ENCODE measurements at places on chromosomes 12 and 14. TPM values are rescaled to one million over a fixed set of nuclear protein-coding genes. Genes with fewer than 3 reads are reported as not detected.

- no peaks in the 10 kb centered on the region for H3K27me3 ChIP-seq
- DNase-seq, result no peak
- H3K36me3 ChIP-seq, result peaks cover 65% of the 10 kb centered on the region
- H3K27ac ChIP-seq, result no peak overlapping the region
These were observed 22.3 kb downstream of the IFT43 start for GRCh38 chr14:76007852-76008251.

- peaks cover 25% of the 10 kb centered on the region for H3K36me3 ChIP-seq
- H3K4me1 ChIP-seq, result peaks cover 20% of the 10 kb centered on the region
- H3K4me3 ChIP-seq, result peak overlapping the region; percentile 94
- peak overlapping the region; percentile 97 for H3K27ac ChIP-seq
- no peaks in the 10 kb centered on the region for H3K27me3 ChIP-seq
- no peak for DNase-seq
These were observed 1.8 kb upstream of the MIS18BP1 start for GRCh38 chr14:45254771-45255170.

GRCh38 chr12:75815756-75816155, 215.8 kb downstream of the PHLDA1 start:
- no peak overlapping the region for H3K27ac ChIP-seq
- DNase-seq, result no peak
- no peak overlapping the region for H3K4me3 ChIP-seq
- no peaks in the 10 kb centered on the region for H3K36me3 ChIP-seq
- H3K27me3 ChIP-seq, result peaks cover 4% of the 10 kb centered on the region

- H3K4me1 ChIP-seq, result peaks cover 19% of the 10 kb centered on the region
- no peaks in the 10 kb centered on the region for H3K27me3 ChIP-seq
- no peak for DNase-seq
- H3K27ac ChIP-seq, result peak overlapping the region; percentile 35
- H3K36me3 ChIP-seq, result no peaks in the 10 kb centered on the region
- H3K4me3 ChIP-seq, result no peak overlapping the region
These were observed 29.7 kb downstream of the CCDC85C start for GRCh38 chr14:99574099-99574880.

GRCh38 chr14:38253676-38254075, 2.2 kb downstream of the CLEC14A start:
- peaks cover 11% of the 10 kb centered on the region for H3K27me3 ChIP-seq
- DNase-seq, result no peak
- H3K4me3 ChIP-seq, result no peak overlapping the region
- H3K36me3 ChIP-seq, result no peaks in the 10 kb centered on the region
- peaks cover 15% of the 10 kb centered on the region for H3K4me1 ChIP-seq

DNA sequence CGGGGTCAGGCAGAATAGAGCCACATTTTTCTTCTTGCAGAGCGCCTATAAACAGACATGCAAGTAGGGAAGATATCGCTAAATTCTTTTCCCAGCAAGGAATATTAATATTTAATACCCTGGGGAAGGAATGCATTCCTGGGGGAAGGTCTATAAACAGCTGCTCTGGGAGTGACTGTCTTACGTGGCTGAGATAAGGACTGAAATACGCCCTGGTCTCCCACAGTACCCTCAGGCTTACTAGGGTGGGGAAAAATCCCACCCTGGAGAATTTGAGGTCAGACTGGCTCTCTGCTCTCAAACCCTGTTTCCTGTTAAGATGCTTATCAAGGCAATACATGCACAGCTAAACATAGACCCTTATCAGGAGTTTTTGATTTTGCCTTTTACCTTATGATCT, 262.3 kb downstream of the CEP128 start:
- H3K4me3 ChIP-seq, result no peak overlapping the region
- H3K27ac ChIP-seq, result no peak overlapping the region
- H3K36me3 ChIP-seq, result peaks cover 34% of the 10 kb centered on the region
- H3K4me1 ChIP-seq, result no peaks in the 10 kb centered on the region
- no peaks in the 10 kb centered on the region for H3K27me3 ChIP-seq

- H3K27ac ChIP-seq, result peak overlapping the region; percentile 97
- H3K4me3 ChIP-seq, result peak overlapping the region; percentile 95
- peaks cover 40% of the 10 kb centered on the region for H3K4me1 ChIP-seq
- DNase-seq, result no peak
- no peaks in the 10 kb centered on the region for H3K27me3 ChIP-seq
These were observed 836 bp downstream of the AAAS start for GRCh38 chr12:53320352-53321195.

- peaks cover 3% of the 10 kb centered on the region for H3K36me3 ChIP-seq
- no peaks in the 10 kb centered on the region for H3K27me3 ChIP-seq
- H3K27ac ChIP-seq, result peak overlapping the region; percentile 11
These were observed 441.1 kb downstream of the PCNX1 start for GRCh38 chr14:71348394-71348793.

- H3K36me3 ChIP-seq, result no peaks in the 10 kb centered on the region
- DNase-seq, result no peak
- H3K4me1 ChIP-seq, result no peaks in the 10 kb centered on the region
- H3K4me3 ChIP-seq, result no peak overlapping the region
- H3K27me3 ChIP-seq, result no peaks in the 10 kb centered on the region
These were observed 8.8 kb upstream of the LRRK2 start for GRCh38 chr12:40215982-40216381.

DNA sequence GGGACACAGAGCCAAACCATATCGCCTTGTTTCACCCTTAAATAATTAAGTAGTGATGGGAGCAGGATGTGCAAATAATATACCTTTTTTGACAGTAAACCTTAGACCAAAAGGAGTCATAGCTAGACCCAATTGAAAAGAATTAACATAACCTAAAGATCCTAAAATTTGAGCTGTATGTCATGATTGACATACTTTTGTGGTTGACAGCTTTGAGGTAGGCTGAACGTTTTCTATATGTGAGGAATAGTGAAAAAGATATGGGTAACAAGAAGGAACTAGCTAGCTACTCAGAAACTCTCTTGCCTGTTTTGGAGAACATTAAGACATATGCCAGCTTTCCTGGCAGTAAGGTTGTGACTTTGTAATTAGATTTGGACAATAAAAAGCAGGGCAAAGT, 320.6 kb downstream of the KCNC2 start:
- no peak overlapping the region for H3K4me3 ChIP-seq
- no peaks in the 10 kb centered on the region for H3K27me3 ChIP-seq
- H3K36me3 ChIP-seq, result no peaks in the 10 kb centered on the region
- DNase-seq, result no peak
- H3K4me1 ChIP-seq, result no peaks in the 10 kb centered on the region

DNA sequence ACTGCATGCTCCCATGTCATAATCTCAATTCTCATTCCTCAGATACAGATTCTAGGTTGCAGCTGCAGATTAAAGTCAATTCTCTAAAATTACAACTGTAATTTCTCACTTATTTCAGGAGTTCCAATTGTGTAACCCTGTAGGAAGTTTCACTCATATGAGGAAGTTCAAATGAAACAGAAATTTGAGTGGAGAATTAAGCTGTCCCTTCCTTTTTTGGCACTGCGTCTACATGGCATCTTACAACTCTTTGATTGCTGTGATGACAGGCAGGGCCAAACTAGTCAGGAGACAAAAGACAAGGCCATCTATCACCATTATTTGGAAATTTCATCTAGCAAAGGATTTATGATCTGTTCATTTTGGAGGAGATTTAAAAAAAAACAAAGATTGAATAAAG, 13.3 kb upstream of the GRIP1 start:
- no peaks in the 10 kb centered on the region for H3K36me3 ChIP-seq
- no peaks in the 10 kb centered on the region for H3K27me3 ChIP-seq
- H3K27ac ChIP-seq, result no peak overlapping the region
- H3K4me1 ChIP-seq, result peaks cover 5% of the 10 kb centered on the region
- no peak for DNase-seq
- H3K4me3 ChIP-seq, result no peak overlapping the region

DNA sequence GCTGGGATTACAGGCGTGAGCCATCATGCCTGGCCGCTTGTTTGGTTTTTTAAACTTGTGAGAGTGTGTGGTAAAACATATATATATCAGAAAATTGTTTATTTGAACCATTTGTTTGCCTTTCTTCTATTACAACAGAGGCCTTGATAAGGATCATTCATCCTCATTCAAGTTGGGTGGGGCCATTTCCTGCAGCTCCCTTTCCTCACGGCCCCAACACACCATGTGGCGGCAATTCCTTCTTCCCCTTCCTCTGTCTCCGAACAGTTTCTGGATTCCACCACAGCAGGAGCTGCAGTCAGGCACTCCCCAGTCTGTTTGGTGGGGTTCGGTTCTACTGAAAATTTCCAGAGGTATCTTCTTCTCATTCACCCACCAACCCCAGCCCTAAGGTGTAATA, 42.0 kb upstream of the RASSF3 start:
- no peak for DNase-seq
- peaks cover 37% of the 10 kb centered on the region for H3K4me1 ChIP-seq
- no peaks in the 10 kb centered on the region for H3K36me3 ChIP-seq
- H3K27ac ChIP-seq, result peak overlapping the region; percentile 45
- H3K27me3 ChIP-seq, result no peaks in the 10 kb centered on the region

DNA sequence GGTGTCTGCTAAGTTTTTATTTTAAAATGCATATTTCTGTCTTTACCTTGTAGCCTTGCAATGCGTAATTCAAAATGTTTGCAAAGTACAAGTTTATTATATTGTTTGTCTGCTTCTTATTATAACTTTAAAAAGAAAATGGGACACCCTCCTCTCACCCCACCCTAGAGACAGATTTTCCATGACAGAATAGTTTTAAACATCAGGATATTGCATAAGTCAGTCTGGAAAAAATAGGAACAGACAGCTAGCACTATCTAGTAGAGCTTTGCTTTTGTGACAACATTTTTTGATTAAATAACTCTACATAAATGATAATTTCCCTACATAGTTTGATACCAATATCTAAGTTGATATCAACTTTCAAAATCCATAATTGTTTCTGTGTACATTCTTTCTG, 71.3 kb downstream of the PDE3A start:
- H3K36me3 ChIP-seq, result no peaks in the 10 kb centered on the region
- DNase-seq, result no peak
- no peak overlapping the region for H3K27ac ChIP-seq
- no peaks in the 10 kb centered on the region for H3K4me1 ChIP-seq
- peaks cover 1% of the 10 kb centered on the region for H3K27me3 ChIP-seq
- no peak overlapping the region for H3K4me3 ChIP-seq

ARHGAP9 gene
- 287 TPM for total RNA-seq

C14orf39 gene
- not detected for total RNA-seq

TMPRSS12 gene
- total RNA-seq, result not detected

ALG10B gene
- 16.1 TPM for total RNA-seq
